ENCODE measurements at places on chromosomes 6 and 20.

DNA sequence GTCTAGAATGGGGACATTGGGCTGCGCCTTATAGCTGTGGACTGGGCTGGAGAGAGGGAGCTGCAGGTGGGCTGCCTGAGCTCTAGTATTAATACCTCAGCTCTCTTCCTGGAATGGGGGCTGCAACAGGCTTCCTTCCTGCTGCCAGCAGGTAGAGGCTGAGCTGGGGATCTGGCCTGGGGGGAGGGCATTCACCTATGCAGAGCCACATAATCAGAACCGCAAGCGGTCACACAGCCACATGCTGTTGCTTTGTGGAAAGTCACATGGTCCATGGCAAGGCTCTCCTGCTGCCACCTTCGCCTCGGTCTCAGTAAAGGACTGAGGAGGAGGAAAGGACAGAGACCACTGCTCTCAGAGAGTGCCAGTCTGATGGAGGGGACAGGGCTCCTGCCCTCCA is 35.7 kb downstream of the ITPR3 start:
- DNase-seq, result no peak

DNA sequence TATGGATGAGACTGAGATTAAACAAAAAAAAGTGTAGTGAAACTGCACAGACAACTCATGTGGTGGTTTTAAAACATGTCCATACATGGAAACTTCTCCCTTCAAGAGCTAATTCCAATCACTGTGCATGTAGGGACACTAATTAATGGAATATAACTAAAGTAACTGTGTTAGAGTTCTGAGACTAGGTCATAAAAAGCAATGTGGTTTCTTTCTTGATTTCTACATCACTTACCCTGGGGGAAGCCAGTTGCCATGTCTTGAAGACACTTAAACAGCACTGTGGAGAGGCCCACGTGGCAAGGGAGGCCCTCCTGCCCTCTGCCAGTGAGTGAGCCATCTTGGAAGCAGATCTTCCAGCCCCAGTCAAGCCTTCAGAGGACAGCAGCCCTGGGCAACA is 118.2 kb upstream of the DST start:
- peak; percentile 84 for DNase-seq

DNA sequence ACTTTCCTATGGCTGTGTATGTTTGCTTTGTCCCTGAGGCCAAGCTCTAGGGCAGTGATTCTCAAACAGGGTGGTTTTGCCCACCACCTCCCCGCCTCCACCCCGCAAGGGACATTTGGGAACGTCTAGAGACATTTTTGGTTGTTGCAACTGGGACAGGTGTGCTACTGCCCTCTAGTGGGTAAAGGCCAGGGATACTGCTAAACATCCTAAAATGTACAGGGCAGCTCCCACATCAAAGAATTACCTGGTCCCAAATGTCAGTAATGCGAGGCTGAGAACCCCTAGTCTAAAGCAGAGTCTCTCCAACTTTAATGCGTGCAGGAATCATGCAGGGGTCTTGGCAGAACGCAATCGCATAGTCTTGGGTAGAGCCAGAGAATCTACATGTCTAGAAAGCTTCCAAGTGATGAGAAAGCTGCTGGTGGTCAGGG is 5.1 kb downstream of the KCNS1 start:
- DNase-seq, result peak; percentile 79

GRCh38 chr20:32296819-32297420 is 19.5 kb downstream of the KIF3B start:
- DNase-seq, result no peak

DNA sequence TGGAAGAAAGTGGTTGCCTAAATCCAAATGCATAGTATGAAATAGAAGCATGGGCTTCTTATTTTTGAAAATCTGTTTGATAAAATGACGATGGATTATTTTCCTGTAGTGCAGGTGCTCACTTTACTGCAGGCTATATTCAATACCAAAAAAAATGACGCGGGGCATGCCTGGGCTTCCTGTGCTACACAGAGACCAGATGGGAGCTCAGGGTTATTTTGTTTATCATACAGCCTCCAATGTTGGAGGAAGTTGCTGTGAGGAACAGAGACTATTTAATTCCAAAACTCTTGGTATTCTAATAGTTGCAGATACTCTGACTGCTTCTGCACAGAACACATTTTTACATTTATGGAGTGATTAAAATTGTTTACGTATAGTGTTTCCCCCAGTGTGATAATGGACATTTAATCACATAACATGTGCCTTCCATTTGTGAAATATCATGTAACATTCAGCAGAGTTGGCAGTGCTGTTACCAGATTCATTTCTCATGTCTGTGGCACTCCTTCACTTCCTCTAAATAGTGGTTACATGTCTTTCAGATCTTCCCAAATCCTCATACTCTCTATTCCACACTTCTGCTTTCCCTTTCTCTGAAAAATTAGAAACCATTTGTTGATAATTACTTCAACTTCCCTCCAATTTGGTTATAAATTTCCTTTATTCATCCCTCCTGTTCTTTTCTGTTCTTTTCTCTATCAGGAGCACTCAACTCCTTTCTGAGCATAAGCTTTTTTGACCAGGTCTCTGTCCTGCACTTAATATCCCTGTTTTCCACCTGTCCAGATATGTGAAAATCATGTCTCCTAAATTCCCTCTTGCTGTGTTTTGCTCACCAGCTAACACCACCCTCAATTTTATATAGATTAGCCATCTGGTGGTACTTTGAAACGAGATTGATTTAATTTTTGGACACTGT is 121.6 kb downstream of the ADGRB3 start:
- DNase-seq, result no peak

GRCh38 chr6:137734005-137734874 is 132.8 kb upstream of the TNFAIP3 start:
- no peak for DNase-seq

DNA sequence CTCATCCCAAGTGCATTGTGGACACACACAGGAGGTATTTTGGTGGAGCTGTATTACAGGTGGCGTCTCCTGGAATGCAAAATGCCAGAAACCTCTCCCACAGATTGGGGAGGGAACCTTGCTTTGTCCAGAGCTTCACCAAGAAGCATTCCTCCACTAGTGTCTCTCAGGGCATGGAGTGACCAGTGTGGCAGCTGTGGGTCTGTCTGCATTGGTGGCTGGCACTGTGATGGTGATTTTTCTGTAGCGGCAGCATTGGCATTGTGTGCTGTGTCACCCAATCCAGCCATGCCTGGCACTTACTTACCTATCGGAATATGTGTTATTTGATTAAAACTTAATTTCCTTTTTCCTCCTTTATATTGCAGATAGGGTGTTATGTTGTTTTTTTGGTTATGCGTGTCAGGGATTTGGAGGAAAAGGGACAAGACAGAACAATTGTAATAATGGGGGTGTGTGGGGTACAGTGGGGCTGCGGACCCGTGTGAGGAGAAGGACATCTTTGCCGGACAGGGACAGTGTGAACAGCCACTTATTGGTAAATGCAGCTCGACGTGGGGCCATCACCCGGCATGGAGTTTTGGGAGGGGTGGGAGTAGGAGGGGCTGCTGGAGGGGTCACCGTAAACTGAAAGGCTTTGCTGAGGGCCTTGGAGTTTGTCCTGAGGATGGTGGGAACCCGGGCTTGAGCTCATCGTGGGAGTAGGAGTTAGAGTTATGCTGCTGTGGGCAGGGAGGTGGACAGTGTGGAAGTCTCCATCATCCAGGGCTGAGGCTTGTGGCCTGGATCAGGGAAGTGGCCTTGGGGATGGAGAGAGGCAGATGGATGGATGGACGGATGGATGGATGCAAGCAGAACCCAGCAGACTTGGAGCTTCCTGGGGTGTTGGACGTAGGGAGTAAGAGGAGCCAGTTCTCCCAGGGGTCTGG is 105.0 kb downstream of the SYCP2 start:
- no peak for DNase-seq

DNA sequence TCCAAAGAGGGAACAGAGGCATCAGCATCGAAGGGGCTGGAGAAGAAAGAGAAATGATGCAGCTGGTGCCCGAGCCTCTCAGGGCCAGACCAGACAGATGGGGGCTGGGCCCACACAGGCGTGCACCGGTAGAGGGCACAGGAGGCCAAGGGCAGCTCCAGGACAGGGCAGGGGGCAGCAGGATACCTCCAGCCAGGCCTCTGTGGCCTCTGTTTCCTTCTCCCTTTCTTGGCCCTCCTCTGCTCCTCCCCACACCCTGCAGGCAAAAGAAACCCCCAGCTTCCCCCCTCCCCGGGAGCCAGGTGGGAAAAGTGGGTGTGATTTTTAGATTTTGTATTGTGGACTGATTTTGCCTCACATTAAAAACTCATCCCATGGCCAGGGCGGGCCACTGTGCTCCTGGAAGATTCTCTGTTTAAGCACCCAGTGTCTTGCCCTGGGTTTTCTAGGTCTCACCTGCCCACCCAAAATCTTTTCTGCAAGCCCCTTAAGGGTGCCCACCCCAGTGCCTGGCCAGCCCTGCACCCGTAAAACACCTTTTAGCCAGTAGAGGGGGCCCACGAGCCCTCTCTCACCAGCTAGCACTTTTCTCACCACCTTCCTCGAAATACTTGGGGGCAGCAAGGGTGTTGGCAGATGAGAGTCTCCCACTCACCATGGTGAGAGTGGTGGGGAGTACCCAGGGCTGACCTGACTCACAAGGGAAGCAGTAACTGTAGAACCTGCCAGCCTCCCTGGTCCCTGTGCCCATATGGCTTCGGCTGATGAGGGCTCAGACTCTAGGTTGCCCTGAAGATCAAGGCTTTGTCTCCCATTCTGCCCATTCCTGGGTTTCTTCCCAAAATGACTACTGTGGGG is 35.7 kb upstream of the ID1 start:
- peak; percentile 79 for DNase-seq

DNA sequence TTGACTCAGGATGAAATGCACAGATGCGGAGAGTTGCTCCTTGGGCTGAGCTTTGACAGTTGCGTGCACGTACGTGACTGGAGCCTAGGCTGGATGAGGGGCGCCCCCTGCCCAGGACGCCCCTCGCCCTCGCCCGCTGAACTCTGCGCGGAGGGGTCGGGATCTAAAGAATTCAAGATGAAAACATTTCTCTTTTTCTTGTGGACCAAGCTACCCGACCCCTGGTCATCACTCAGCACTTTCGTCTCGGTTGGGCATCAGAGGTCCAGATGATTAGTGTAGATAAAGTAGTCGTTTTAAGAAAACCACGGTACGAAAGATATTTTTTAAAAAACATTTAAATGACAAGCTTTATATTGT is 700 bp downstream of the DTD1 start:
- DNase-seq, result no peak

DNA sequence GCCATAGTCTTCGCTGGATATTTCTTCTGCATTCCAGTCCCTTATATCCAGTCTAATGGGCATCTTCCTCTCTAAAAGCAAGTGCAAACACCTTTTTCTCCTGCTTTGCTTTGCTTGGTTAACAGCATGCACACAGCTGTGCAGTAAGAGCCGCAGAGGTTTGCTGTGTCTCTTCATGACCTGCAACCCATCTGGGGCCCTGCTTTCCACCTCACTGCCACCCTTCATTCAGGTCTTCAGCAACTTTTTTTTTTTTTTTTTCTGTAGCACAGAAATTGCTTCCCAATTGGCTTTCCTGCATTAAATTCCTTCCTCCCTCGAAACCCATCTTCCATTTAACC is 14.4 kb downstream of the NEDD9 start:
- no peak for DNase-seq

DNA sequence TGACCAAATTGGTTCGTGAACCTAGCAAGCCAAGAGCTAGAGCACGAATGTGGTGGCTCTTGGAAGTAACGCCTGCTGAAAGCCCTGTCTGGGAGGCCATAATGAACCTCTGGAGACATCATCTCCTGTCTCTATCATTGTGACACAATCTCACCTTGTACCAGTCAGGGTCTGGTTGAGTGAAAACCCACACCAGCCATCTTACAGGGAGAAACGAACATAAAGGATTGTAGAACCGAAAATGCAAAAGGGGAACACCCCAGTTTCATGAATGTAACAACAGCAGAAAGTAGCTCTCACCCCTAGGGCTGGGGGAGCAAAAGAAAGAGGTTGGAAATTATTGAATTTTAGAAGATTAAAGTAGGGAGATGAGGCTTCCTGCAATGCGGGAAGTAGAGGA is 50.9 kb upstream of the TAB2 start:
- DNase-seq, result no peak
